Myocyte (in vitro differentiated cells): ENCODE measurements at places on chromosomes 7 and 10.
A peak's percentile ranks its signal among the peaks of the same experiment; 100 is the strongest.

GRCh38 chr7:70600993-70601392 is 531.0 kb upstream of the GALNT17 start:
- DNase-seq = no peak

DNA sequence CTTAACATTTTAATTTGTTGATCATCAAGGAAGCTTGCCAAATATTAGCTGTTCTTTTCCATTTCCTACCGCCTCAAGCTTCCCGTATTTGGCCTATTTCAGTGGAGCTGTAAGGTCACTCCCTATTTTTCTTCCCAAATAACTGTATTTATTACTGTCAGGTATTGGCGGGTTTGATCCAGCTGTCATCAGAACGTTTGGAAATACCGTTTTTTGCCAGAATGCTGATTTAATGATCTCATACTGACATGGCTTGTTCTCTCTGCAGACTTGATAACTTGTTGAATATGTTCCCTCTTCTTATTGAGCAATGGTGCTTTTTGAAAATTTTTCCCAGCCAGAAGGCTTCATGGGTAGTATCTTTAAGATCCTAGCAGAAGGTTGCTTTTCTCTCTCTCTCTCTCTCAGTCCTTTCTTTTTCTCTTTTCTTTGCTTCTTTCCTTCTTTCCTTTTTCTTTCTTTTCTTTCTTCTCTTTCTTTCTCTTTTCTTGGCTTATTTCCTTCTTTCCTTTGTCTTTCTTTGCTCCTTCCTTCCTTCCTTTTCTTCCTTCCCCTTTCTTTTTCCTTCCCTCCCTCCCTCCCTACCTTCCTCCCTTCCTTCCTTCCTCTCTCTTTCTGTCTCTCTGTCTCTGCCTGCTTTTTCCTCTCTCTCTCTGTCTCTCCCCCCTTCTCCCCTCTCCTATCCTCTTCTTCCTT is 42.1 kb downstream of the CUX1 start:
- DNase-seq = no peak

GRCh38 chr10:33335551-33335800 is 1.0 kb upstream of the NRP1 start:
- DNase-seq = no peak

DNA sequence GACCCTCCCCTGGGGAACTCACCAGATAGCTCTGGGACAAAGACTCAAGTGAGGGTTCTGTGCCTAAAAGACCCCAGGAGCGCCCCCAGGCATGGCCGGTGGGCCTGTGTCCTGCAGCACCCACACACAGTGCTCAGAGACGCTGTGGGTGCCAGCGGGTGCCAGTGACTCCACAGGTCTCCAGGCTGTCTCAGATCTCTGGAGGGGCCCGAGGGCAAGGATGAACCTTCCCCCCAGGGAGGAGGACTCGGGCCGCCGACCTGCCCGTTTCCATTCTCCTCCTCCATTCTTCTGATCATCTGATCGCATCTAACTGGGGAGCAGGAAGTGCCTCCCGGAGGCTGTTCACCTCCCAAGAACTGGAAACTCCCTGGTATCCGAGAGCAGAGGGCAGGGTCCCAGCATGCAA is 980 bp downstream of the ADAM8 start:
- DNase-seq = no peak

GRCh38 chr7:104124893-104125477 is 82.8 kb downstream of the ORC5 start:
- no peak for DNase-seq

- DNase-seq = peak; percentile 64
Measured at GRCh38 chr10:118850418-118851061, 95.8 kb upstream of the CACUL1 start.
